ENCODE measurements at places on chromosomes 16 and 17.

DNA sequence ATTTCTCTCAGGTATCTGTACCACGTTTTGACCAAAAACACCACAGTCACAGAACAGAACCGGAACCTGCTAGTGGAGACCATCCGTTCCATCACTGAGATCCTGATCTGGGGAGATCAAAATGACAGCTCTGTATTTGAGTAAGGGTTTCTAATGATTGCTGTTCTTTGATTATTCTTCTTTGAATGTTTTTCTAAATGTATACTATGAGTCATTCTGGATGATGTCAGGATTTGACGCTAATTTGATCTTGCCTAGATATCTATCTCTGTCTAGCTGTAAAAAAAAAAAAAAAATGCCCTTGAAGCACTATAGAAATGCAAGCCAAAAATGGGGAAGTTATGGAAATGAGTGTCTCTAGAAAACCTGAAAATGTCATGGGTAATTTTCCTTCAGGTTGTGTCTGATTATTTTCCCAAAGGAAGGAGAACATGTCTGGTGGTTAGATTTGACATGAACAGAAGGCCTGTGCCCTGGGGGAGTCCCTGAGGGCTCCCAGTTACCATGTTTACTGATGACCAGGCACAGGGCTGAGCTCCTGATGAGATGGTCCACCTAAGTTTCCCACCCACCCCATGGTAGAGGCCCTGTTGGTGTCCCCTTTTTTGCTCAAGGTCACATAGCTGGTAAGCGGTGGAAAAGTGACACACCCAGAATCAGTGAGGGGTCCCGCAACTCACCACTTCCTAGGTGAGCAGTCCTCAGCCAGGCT lies 13.6 kb downstream of the CLEC16A start:
- DNase-seq = no peak

DNA sequence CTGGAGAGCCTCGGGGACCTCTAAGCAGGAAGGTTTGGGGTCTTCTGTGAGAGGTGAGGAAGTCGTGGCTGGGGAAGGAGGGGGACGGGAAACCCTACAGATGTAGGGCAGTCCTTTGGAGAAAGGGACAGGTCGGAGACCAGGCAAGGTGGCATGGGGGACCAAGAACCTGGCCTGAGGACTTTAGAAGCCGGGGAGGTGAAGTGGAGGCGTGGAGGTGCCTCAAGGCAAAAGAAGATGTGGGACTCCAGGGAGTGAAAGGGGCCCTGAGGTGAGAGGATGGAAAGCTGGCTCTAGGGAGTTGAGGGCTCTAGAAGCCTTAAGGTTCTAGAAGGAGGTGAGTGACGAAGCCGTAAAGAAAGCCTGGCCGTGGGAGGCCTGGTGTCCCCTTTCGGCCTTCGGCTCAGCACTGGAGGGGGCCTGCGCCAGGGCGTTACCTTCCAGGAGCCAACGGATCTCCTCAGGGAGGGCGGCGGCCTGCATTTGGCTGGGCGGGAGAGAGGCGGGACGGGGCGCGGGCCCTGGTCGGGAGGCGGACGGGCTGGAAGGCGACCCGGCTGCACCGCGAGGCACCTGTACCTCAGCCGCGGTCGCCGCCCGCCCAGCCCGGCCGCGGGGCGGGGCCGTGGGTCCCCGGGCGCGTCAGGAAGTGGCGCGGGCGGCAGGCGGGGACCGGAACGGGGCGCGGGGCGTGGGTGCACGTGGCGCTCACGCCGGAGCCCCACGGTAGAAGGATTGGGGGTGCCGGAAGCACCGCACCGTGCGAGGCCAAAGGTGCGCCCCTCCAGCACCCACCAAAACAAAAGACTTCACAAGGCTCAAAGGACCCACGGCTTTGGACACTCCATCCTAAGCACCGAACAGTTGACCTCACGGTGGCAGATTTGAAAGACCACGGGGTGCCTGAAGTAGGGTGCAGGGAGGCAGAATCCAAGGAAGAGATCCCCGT lies at the start of gene SKAP1:
Gene SKAP1 (minus strand): TSS at position 577 of the 949 bp plus-strand sequence.
- no peak for DNase-seq

- DNase-seq = no peak
Measured at GRCh38 chr17:36086791-36087190, 3.2 kb downstream of the CCL3 start.

DNA sequence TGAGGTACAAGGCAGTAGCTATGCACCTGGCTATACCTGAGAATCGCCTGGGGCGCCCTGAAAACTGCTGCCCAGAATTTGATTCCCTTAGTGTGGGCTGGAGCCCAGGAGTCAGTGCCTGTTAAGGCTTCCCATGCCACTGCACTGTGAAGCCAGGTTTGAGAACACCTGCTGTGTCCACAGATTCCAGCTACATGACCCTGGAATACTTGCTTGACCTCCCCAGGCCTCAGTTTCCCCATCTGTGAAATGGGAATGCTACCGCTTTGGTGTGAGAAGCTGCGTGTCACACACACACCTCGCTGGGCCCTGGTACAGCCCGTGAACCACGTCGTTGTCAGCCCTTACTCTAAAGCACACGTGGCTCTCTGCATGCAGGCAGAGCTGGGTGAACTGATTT lies 271.0 kb downstream of the C16orf95 start:
- DNase-seq = no peak

GRCh38 chr16:87048038-87048729 lies 269.0 kb downstream of the C16orf95 start:
- DNase-seq = no peak

GRCh38 chr16:18784917-18785623 lies 5.1 kb downstream of the RPS15A start:
- no peak for DNase-seq

- DNase-seq = no peak
Measured at GRCh38 chr16:24141917-24142316, 114.2 kb upstream of the CACNG3 start.

GRCh38 chr17:32452281-32452680 lies 8.0 kb downstream of the PSMD11 start:
- no peak for DNase-seq

GRCh38 chr17:57861000-57861789 lies 11.4 kb upstream of the MRPS23 start:
- no peak for DNase-seq

DNA sequence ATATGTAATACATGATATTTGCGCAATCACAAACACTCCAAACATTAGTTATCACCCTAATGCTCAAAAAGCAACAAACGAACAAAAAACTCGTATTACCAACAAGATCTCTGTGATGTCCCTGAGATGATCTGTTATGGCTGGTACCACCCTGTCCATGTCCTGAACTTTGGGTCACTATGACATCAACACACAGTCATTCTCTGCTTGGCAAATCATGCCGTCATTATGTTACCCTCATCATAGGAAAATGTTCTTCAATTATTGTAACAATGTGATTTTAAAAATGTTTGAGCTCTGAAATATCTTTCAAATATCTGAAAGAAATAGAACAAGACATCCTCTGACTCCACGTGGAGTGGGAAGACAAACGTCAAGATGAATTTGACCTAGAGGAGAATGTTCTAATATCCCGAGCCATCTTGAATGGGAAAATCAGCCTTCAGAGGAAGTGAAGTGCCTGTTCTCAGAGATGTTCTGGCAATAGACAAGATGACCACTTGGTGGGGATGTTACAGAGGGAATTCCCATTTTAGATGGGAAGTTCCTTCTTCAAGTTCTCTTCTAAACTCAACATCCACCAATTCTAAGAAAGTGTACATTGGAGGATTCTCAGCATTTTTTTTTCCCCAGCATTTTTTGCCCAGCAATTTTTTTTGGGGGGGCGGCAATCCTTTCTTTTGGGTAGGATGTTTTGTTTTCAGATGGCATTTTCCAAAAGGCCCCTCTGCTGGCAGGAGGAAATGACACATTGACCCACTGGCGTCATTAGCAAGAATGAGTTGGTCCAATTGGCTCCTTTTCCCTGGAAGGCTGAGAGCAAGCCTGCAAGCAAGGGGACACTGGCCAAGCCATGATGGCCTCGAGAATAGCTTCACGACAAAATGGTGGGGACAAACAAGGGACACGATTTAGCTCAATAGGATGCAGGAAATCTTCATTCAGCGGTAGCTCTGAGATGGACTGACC lies 3.7 kb upstream of the HSD17B2 start:
- peak; percentile 55 for DNase-seq

DNA sequence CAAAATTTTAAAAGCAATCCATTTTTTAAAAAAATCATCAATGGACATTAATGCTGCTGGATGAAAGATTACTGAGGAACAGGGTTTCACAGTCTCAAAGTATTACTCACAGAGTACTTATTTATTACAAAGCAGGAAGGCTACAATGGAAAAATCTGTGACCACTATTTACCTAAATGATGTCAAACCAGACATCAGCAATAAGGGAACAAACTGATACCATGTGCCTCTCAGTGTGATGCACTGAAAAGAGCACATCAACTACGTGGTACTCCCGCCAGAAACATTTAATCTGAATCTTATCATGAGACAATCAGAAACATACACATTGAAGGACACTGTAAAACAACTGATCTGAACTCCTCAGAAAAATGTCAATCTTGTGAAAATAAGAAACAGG lies 124.2 kb downstream of the PARN start:
- DNase-seq = no peak

GRCh38 chr17:72460711-72461110 lies 339.9 kb downstream of the SOX9 start:
- DNase-seq = no peak

DNA sequence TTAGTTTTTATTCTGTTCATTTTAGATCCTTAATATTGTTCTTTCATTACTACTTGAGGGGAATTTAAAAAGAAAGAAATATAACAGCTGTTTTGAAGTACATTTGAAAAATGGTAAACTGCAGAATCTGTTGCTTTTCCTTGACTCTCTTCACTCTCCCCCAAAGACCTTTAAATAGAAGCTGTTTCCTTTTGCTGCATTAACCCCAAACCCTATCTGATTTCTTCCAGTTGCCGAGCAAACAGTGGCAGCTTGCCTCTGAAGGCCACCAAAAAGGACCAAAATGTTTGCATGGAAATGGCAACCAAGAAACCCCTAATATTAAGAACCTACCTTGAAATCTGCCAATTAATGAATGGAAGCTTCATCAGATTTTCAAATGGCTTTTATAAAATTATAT lies 37.1 kb downstream of the PRKCA start:
- DNase-seq = no peak

DNA sequence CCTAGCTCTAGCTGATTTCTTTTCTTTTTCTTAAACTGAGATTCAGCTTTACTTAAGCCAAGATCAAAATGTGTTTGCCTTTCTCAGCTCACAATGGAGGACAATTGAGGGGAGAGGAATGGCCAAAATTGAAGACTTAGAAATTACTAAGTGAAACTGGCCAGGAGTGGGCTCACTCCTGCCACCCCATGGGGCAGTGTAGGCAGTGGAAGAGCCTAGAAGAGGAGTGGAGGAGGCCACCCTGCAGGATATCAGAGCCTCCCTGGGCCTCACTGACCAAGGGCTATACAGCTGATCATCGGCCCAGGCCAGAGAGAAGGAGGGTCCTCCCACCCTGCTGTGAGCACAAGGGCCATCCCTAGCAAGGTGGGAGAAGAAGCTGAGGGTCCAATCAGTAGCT lies 119.8 kb downstream of the CCT6B start:
- no peak for DNase-seq

GRCh38 chr17:48002266-48002915 lies 31.5 kb downstream of the CDK5RAP3 start:
- DNase-seq = no peak

DNA sequence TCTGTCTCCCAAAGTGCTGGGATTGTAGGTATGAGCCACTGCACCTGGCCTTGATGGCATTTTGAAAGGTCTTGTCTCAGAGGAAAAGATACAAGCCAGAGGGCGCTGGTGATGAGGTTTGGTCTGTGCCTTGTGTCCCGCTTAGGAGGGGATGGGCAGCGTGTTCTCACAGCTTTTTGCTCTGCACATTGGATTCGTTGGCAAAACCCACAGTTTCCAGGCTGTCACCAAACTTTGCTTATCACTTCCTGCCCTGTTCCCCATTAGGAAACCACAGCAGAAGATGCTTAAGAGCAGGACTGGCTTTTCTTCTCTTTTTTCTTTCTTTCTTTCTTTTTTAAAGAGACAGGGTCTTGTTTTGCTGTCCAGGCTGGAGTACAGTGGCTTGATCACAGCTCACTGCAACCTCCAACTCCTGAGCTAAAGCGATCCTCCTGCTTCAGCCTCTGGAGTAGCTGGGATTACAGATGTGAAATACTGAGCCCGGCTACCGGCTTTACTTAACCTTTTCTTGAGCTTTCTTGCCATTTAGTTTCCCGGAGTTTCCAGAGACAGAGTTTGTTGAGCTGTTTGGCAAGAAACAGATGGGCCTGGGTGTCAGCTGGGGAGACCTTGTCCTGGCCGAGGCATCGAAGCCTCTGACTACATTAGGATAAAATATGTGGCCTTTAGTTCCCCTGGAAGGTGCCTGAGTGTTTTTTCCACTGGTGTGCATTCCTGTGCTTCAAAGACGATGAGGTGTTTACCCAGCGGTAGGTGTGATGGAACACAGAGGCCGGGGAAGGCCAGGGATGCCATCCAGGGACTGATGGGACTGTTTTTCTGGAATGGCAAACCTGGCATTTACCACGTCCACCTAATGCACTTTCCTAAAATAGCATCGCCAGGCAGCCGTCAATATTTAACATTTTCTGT lies 112.9 kb downstream of the ABCC1 start:
- DNase-seq = no peak

GRCh38 chr17:68019336-68019674 lies 16.2 kb upstream of the KPNA2 start:
- no peak for DNase-seq

DNA sequence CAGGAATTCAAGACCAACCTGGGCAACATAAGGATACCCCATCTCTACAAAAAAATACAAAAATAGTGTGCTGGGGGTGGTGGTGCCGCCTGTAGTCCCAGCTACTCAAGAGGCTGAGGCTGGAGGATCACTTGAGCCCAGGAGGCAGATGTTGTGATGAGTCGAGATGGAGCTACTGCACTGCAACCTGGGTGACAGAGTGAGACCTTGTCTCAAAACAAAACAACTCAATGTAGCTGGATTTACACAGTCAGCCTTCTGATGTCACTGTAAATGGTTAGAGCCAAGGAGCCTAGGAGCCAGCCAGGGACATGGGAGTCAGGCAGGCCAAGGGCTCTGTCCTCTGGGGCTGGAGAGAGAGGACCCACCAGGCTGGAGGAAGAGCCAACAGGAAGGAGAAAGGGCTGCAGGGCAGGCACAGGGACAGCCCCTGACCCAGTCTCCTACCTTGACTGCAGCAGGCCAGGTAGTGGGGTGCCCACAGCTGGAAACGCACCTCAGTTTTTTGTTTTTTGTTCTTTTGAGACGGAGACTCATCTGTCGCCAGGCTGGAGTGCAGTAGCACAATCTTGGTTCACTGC lies 8.4 kb downstream of the CDIPT start:
- no peak for DNase-seq

Data from NT2/D1 (cell line).